ENCODE measurements at places on chromosomes 5 and 9.

DNA sequence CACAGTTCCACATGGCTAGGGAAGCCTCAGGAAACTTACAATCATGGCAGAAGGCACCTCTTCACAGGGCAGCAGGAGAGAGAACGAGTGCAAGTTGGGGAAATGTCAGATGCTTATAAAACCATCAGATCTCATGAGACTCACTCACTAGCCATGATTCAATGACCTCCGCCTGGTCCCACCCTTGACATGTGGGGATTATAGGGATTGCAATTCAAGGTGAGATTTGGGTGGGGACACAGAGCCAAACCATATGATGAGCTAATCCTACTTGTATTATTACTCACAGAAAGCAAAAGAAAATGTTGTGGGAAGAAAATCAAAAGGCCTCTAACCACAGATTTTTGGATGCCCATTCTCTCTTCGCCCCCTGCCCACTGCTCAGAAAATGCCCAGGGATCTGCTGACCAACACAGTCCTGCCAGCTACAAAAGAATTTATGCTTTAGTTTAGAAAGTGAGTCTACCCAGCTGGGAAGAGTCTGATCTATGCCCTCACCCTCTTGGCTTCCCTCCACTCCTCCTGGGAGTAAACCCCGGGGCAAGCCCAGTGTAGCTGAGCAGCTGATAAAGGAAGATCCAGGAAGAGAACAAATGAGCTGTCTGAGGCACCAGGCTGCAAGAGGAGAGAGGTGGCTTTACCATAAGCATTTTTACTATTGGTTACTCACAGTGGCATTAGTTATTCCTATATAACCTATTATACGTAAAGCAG is 53.1 kb downstream of the RNF130 start:
- DNase-seq, result no peak

DNA sequence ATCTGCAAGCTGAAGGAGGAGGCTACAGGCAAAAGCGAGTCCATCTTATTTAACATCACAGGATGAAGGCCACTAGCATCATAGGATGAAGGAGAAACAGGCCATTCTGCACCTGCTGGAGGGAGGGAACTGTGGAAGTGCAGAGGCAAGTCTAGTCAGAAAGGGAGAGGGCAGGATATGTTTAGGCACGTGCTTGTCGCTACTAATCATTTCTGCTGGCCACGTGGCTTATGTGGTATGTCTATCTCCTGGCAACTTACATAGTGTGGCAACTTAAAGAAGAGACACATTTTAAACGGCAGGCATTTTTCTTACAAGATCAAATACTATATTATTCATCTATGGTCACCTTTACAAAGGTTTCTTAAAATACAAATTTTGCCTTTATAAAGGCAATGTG is 74.0 kb downstream of the GNAQ start:
- DNase-seq, result peak; percentile 58

DNA sequence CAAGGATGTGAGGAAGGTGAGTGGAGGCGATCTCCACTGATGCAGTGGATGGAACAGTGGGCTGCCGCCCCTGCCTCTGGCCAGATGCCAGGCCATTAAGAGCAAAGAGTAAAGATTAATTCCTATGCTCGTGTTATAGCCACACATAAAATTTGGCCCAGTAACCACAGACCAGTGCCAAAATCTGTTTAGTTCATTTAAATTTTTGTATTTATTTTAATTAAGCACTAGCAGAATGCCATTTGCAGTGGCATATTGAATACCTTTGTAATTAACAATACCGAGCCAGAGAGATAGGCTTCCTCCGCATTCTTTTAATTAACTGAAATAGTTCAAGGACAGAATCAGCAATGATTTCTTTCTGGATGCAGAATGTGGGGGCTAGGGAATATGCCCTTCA is 179.8 kb downstream of the MED10 start:
- no peak for DNase-seq

DNA sequence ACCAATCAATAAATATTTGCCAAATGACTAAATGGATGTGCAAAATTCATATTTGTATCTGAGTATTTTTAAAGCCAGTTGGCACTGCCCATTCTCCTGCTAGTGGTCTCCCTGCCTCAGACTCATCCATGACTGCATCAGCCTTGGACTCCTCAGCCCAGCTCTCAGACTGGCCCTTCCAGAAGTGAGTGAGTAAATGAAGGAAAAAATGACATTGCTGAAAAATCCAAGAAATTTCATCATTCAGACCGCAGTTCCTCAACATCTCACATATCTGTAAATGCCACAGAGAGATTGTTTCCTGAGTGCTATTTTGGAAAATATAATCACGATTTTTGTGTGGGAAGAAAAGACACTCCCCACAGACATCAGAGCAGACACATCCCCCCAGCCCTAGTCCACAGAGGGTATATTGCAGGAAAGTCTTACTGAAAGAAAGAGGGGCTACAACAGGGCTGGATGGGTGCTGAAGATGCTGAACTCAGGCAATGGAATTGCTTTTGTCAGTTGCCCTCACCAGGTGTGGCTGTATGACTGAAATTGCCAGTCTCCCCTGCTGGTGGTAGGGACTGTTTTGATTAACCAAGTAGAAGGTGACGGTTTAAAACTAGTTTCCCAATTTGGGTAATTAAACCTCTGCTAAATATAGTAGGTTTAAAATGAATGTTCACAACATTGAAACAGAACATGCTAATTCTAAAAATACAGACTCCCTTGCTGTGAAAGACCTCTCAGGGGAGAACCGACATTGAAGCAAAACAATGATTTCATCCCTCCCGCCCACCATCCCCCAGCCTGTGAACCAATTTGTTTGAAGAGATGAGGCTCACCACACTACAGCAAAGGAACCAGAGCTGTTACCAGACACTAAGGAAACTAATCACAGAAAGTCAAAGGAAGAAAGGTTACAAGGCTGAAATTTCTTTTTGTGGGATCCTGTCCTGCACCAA is 158.8 kb downstream of the DEPDC1B start:
- DNase-seq, result no peak

DNA sequence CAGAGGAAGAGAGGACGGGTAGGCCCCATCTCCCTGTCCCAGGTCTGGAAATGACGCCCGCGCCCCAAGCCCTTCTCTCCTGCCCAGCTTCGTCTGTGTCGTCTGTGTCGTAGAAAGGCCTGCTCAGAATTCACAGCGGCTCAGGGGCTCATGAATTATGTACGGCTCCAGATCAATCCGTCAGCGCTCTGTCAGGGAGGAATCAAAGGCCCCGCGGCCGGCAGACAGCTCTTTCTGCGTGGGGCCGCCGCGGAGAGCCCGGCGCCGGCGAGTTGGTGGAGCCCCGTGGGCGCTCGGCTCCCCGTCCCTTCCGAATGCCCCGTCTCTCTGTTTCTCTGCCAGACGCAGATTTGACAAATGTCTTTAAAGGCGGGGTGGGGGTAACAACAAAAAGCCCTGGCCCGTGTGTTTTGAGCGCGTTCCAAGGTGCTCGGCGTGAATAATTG is 83.8 kb upstream of the RAPGEF1 start:
- DNase-seq, result no peak

DNA sequence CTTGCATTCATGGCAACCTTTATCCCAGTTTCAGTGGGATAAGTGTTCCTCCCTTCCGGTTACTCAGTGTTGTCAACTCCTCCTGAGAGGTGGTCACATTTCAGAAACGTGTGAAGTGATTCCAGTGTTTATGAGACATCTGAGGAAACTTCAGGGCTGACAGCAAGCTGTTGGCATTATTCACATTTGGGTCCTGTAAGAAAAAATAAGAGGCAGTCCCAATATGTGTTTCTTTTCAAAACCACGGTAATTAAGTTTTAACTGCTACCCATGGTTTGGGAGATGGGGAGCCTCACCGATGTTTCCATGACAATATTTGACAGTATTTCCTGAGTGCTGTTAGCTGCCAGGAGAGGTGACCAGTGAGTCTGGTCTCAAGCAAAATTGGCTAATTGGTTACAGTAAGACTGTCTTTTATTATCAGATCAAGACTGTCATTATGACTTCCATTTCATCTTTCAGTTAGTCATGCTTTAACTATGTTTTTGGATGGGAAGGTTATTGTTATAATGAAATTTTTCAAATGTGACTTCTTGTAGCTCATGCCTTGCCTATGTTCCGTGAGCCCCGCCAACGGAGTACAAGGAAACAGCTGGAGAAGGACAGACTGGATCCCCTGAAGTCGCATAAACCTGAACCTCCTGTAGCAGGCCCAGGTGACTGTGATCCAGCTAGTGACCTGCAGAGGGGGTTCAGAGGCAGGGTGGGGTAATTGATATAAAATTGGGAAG is 115.3 kb downstream of the GDNF start:
- DNase-seq, result no peak

- no peak for DNase-seq
Measured at GRCh38 chr9:88011005-88011766, 36.9 kb upstream of the CDK20 start.

DNA sequence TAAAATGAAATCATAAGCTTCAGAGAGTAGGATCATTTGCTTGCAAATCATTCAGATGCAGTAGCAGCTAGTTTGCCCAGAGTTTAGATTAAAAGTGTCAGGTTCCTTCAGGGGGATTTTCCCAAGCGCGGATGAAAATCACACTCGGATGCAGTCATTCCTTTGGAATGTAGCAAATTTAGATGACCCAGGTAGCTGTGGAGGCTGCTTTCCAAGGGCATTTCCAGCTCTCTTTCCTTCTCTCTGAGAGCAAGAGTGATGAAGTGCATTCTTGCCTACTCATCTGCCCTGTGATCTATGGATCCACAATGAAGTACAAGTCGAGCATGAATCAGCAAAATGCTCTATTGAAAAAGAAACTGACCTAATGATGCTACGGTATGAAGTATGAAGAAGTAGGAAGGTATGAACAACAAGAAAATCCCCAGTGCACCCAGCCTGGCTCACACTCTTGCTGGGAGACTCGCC is 200.2 kb downstream of the PLK2 start:
- no peak for DNase-seq

DNA sequence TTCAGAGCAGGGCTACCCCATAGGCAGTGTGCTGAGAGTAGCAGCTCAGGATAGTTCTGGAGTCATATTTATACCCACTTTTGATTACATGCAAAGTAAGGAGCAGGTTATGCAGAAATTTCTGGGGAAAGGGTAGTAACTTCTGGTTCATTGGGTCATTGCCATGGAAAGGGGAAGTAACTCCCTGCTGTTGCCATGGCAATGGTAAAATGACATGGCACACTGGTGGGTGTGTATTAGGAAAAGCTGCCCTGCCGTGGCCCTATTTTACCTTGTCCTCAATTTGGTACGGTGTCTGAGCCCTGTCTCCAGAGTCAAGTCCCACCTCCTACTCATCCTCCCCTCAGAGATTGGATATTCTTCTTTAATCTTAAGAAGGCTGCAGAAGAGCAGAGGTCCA is 526.7 kb upstream of the TYRP1 start:
- DNase-seq, result no peak

DNA sequence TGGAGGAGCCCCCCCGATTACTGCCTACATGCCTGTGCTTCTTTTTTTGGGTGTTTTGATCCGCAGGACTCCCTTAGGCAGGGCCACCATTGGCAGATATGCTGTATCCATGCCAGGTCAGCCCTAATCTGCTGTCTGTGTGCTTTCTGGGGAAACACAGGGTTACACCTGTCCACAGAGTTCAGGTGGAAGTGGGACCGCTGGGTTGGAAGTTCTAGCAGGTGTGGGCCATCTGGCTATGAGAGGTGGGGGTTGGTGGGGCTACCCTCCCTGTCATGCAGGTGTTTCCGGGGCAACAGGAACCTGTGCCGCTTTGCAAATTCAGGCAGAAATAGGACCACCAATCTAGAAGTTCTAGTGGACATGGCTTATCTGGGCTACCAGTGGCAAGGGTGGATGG is 17.0 kb downstream of the IFNE start:
- no peak for DNase-seq

GRCh38 chr5:96896806-96897205 is 20.5 kb downstream of the ERAP2 start:
- no peak for DNase-seq

DNA sequence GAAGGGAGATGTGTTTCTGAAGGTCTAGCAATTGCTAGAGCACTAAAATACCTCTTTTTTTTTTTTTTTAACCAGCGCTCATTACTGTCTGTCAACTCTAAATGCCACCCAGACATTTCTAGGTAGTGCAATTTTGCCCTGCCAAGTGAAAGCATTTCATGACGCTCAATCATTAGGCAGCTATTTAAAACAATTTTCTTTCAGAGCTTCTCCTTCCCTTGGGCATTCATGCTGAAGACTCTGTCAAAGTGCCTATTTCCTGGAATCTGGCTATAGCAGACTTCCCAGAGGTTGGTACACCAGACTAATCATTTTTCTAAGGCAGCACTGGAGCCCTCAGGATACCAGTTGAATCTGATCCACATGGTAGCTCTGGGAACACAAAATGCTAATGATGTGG is 97.0 kb upstream of the ANKRD55 start:
- DNase-seq, result no peak

DNA sequence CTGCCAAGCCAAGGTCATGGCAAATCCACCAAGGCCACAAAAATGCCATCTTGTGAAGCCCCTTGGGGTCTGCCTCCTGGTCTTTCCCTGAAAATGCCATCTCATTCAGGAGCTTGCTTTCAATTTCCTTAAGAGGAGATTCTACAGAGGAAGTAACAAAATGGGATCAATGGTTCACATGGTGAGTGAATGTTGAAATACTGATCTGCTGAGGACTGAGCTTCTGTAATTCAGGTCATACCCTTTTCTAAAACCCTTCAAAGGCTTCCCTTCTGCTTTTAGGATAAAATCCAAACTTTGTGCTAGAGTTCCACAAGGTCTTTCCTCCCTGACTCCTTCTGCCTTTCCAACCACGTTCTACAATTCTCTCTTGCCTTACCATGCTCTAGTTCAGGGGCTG is 24.7 kb upstream of the NR3C1 start:
- no peak for DNase-seq

DNA sequence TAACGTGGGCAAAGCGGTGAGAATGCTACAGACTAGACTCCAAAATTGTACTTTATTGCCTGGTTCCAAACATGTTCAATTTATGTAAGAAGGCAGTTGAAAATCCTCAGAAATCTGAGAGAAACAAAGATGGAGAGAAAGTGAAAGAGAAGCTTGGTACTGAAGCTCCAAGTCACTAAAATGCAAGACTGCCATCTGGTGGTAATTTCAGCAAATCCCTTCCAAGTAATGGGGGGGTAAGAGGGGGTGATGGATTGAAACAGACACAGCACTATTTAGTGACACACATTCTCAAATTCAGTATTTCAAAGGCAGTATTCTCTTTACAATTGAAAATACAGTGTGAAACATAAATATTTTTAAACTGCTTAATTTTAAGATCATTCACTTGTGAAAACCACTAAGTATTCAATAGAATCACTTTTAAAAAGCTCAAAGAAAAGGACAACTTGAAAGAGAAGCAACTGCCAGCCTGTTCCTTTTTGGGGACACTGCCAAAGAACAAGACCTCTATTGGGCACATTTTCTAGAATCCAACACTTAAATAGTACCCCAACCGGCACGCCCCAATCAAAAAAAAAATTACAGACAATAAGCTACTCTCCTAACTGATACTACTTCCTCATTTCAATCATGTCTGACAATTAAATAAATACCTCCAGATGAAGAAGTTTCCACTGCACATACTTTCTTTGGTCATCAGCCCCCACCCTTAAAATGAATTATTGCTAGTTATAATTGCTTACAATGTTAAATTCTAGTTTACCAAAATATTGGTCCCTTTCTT is 131.5 kb downstream of the AGTPBP1 start:
- DNase-seq, result peak; percentile 66

GRCh38 chr5:186091-187041 is 4.9 kb upstream of the LRRC14B start:
- no peak for DNase-seq

GRCh38 chr9:13131991-13132390 is 147.5 kb downstream of the MPDZ start:
- DNase-seq, result no peak

Data from hematopoietic multipotent progenitor cell treated with erythropoietin and hydrocortisone succinate and interleukin-3 and kit ligand, for 17 days (in vitro differentiated cells).